ENCODE measurements at places on chromosomes 4 and X. TPM values are rescaled to one million over a fixed set of nuclear protein-coding genes. Genes with fewer than 3 reads are reported as not detected.

The CENPI gene
- total RNA-seq = 12.9 TPM

The CD40LG gene
- total RNA-seq = not detected

The CYLC1 gene
- total RNA-seq = not detected

The ZNF630 gene
- 0.21 TPM for total RNA-seq

The MAGEA2 gene
- total RNA-seq = 0.13 TPM

The NXF2B gene
- total RNA-seq = not detected

The GAGE12J gene
- total RNA-seq = not detected

The ZIC3 gene
- not detected for total RNA-seq

The GATA1 gene
- total RNA-seq = not detected

The SSX4B gene
- total RNA-seq = not detected

The PDCL2 gene
- not detected for total RNA-seq

The ERAS gene
- total RNA-seq = 0.15 TPM

The RBMXL3 gene
- total RNA-seq = not detected

The SMIM10 gene
- total RNA-seq = 0.05 TPM

The ZBTB33 gene
- total RNA-seq = 11.5 TPM

The REPS2 gene
- 0.71 TPM for total RNA-seq

The TCP11X2 gene
- total RNA-seq = not detected

The TLL1 gene
- 0.15 TPM for total RNA-seq

The PAGE1 gene
- total RNA-seq = not detected

The PRKG2 gene
- 0.78 TPM for total RNA-seq

The NIPAL1 gene
- 0.83 TPM for total RNA-seq

The HEPH gene
- not detected for total RNA-seq

The C4orf50 gene
- total RNA-seq = not detected

The NRK gene
- total RNA-seq = not detected

The ALG13 gene
- 51.0 TPM for total RNA-seq

The DSPP gene
- total RNA-seq = not detected

The CSAG1 gene
- total RNA-seq = 0.54 TPM

The FNIP2 gene
- 4.2 TPM for total RNA-seq

The PITX2 gene
- 1.1 TPM for total RNA-seq

All from A549 treated with CORT108297 at 1 μM for 4 hours (cell line).